ENCODE measurements at places on chromosomes 5 and 9.

GRCh38 chr5:17361331-17361730 is 136.7 kb upstream of the TAF11L2 start:
- no peak for DNase-seq

- no peak for DNase-seq
Measured at GRCh38 chr5:27269766-27270165, 231.4 kb upstream of the CDH9 start.

GRCh38 chr5:12320331-12320730 is 416.1 kb upstream of the CTNND2 start:
- DNase-seq: no peak

DNA sequence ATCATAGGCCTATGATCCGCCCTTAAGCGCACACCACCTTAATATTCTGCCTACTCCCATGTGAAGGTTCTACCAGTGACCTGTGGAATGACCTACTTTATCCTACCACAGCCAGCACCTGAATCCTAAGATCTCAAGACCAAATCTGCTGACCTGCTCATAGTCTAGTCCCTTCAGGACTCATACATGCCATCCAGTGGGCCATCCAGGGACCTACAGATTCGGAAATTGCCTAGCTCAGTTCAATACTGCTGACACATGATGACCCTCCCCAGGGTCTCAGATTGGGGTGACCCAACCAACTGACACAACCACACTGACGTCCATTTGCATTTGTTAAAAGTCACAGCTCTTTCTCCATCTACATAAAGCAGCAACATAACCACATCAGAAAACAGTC is 443.8 kb upstream of the ST8SIA4 start:
- no peak for DNase-seq

DNA sequence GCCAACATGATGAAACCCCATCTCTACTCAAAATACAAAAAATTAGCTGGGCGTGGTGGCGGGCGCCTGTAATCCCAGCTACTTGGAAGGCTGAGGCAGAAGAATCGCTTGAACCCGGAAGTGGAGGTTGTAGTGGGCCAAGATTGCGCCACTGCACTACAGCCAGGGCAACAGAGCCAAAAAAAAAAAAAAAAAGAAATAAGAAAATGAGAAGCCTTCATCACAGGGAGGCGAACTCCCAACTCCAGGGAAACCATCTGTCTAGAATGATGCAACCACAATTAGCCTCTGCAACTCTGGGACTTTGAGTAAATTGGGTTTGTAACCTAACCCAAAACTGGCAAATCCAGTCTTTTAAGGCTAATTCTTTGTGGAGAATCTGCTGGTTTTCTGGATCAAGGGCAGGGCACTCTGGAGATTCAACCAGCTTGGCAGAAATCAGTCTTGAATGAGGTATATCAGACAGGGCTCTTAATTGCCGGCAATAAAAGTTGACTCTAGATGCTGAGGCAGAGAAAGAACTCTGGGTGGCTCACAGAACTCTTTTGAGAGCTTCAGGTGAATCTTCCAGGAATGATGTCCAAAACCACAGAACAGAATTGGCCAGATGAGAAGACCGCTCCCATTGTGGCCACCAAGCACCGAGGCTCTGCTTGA is 9.9 kb downstream of the S100Z start:
- DNase-seq: no peak

GRCh38 chr9:33446946-33447798 is at the start of gene AQP3:
Gene AQP3 (minus strand): TSS chr9:33447593. CDS start chr9:33447530, 63 bp downstream.
- peak; percentile 75 for DNase-seq

- no peak for DNase-seq
Measured at GRCh38 chr9:37198831-37199230, 78.5 kb downstream of the ZCCHC7 start.

- DNase-seq: no peak
Measured at GRCh38 chr5:56459394-56460194, 226.5 kb upstream of the ANKRD55 start.

DNA sequence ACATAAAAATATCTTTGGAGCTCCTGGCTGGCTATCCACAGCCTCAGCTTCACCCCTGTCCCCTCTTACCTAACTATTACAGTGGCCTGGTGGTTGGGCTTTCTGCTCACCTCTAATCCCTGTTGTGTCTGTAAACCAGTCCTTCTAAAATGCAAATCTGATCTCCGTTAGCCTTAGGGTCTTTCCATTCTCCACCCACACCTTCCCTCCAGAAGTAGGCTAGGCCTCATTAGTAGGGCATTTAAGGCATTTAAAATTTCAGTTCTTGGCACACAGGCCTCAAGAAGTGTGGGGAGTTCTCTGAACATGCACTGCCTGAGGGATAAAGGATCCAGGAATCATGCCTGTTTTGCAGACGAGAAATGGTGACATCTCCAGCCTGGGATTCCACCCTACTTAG is 26.4 kb upstream of the STC2 start:
- DNase-seq: no peak

DNA sequence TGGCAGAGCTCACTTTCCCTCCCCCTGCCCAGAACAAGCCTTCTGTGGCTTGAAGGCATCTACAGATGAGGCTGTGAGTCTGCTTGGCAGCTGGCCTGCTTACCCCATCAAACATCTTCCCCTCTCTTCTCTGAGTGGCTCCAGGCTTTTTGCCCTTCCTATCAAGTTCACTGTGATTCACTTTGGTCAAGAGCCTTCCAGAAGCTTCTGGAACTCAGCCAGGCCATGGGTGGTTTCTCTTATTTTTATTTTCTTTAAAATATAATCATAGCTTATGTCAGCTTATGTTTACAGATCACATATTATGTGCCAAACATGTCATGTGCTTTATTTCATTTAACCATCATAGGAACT is 267.0 kb downstream of the SEC61B start:
- no peak for DNase-seq

- peak; percentile 79 for DNase-seq
Measured at GRCh38 chr5:109485030-109485429, 75.3 kb upstream of the PJA2 start.

DNA sequence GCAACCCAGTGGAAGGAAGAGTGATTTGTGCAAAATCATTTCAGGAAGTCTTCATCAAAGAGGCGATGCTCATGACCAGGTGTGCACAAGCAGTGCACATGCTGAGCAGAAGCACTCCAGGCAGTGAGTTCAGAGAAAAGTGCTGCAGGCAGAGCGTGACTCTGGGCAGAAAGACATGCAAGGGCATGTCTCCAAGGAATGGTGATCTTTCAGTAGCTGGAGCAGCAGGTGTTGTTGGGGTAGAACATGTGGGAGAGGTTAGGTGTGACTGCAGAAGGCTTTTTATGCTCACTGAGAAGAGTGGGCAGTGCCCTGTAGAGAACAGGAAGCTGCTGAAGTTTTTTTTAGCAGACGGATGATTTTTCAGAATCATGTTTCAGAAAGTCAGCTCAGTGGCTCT is 545.4 kb upstream of the TLE4 start:
- no peak for DNase-seq

DNA sequence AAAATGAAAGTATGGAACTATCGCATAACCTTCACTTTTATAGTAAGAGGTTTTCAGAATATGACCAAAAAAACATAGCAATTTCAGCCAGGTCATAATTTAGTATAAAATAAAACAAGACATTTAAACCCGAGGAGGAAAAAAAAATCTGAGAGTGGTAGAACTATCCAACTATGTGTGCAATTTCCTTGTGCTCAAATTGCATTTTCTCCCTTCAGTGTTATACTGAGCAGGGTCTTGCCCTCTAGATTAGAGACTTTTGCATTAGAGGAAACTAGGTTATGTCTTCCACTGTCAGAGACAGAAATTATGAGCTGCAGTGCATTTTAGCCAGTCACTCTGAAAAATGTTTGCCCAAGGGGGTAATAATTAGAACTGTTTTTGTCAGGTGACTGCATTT is 330.6 kb downstream of the NR2F1-AS1 start:
- no peak for DNase-seq

GRCh38 chr9:88804254-88804596 is 187.0 kb upstream of the S1PR3 start:
- DNase-seq: no peak

DNA sequence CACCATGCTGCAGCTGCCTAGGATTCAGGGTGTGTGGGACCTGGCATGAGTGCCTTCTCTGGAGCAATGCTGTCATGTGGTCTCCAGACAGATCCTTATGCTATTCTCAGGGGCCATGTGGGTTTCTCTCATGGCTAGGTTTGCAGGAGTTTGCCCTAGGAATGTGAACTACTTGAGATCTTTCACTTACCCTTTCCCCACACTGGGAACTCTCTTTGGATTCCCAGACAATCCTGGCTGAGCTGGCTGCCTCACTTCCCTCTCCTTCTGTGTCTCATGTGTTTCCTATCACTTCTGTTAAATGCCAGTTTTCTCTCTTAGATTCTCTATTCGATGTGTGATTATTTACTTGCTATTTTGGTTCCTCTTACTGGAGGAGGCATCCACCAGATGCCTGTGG is 270.2 kb upstream of the RASA1 start:
- no peak for DNase-seq

DNA sequence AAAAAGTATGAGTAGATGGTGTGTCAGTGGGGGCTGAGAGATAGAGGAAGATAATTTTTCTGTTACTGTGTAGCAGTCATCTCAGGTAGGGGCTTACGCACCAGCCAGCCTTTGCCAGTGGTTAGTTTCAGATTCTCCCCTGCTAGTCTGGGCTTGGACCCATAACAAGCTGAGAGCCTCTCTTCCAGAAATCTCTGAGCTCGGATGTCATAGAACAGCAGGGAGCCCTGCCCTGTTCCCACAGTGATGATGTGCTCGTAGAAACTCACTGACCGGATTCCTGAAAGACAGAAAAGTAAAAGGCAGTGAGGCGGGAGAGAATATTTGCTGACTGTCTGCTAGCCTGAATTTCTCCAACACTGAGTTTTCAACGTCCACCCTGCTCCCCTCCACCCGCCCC is 37.2 kb downstream of the DCAF12 start:
- DNase-seq: no peak

- no peak for DNase-seq
Measured at GRCh38 chr9:89497257-89497963, 503 bp downstream of the SEMA4D start.

- DNase-seq: no peak
Measured at GRCh38 chr9:122580360-122580759, 2.8 kb downstream of the OR1L8 start.

- DNase-seq: no peak
Measured at GRCh38 chr5:33880319-33880718, 11.5 kb downstream of the ADAMTS12 start.

DNA sequence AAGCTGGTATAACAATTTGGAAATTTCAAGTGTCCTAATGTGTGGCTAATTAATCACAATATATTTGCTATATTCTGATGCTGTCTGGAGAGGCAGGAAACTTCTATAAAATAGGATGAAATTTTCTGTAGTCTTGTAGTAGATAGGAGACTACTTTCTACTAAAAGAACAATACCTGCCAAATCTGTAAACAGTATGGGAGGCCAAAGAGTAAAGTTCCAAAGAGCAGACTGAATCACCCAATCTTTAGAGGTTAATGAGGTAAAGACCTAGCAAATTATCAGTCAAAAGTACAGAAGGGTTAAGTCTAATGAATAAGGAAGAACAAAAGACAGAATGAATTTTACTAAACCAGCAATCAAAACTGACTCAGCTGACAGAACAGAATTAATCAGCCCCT is 52.4 kb upstream of the RGS7BP start:
- DNase-seq: no peak

GRCh38 chr5:133430095-133430494 is 182.2 kb downstream of the FSTL4 start:
- no peak for DNase-seq

GRCh38 chr9:122457787-122458186 is 19.9 kb downstream of the OR1J1 start:
- no peak for DNase-seq

- peak; percentile 19 for DNase-seq
Measured at GRCh38 chr5:162209005-162209605, 141.5 kb downstream of the GABRG2 start.

DNA sequence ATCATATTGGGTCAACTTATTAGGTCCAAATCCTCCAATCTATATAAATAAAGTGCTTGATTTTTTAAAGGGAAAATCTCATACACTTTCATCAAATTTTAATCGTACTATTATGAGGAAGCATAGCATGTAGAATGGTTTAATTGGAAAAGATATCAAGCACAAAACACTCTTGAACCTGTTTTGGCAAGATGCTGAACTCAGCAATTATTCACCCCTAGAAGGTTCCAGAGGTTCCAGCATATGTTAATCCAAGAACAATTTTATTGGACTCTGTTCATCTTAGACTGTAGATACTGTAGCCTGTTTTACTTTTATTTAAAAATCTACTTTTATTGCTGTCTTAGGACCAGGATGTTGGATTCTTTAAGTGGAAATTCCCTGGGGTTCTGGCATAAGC is 92.4 kb upstream of the LHFPL2 start:
- no peak for DNase-seq

- no peak for DNase-seq
Measured at GRCh38 chr5:25160891-25161290, 516.1 kb upstream of the CDH10 start.

DNA sequence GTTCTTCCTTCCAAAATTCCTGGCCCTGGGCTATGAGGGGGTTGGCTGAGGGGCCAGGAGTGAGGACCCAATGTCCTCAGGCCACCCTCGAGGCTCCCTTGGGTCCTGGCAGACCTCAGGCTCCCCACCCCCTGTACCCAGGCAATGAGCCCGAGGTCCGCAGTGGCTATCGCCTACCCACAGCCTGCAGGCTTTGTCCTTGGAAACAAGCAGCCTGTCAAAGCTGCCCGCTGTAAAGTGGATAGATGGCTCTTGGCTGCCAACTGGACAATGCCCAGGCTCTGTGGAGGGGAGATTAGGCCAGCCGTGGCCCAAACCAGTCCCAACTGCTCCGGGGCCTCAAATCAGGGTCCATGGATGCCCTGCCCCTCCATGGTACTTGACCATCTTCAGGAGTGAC is 2.2 kb upstream of the ADGRD2 start:
- DNase-seq: peak; percentile 65

- no peak for DNase-seq
Measured at GRCh38 chr5:106321242-106321641, 1349.5 kb downstream of the EFNA5 start.

DNA sequence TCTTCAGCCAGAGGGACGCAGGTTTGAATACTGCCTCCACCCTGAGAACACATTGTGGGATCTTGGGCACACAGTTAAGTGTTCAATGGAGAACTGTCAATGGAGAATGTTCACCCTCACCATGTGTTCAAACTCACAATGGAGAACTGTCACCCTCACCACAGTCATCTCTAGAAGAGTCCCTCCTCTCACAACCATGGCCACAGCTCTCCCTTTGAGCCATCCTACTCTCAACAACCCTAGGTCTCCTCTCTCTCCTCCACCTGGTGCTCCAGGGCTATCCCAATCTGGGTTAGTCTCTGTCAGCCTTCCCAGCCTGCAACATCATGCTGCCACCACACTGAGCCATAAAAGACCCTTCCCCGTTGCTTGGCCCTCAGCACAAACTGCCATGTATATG is 36.3 kb upstream of the HAND1 start:
- DNase-seq: no peak

DNA sequence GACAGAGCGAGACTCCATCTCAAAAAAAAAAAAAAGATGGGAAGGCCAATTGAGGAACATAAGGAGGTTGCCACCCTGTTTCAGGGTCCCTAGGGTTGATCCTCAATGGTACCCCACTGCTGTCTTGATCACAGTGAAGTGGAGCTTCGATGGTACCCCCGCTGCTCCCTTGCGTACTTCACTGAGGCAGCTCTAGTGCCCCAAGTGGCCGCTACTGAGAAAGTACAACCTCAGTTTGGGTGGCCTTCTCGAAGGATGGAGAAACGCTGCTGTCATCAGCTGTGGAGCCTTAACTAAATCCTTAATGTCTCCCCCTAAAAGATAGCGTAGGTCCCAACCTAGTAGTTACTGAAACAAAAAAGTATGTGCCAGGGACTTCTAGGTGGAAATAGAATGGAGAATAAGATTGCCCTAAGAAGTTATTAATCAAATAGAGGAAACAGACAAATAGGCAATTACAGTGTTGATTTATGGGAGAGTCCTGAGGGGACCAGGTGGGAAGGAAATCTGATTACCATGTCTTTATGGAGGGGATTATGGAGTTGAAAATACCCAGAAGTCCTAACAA is 6.3 kb downstream of the TESK1 start:
- DNase-seq: no peak

Data from left cardiac atrium (tissue), 4 donors.